ENCODE measurements at places on chromosomes 16 and 17.

DNA sequence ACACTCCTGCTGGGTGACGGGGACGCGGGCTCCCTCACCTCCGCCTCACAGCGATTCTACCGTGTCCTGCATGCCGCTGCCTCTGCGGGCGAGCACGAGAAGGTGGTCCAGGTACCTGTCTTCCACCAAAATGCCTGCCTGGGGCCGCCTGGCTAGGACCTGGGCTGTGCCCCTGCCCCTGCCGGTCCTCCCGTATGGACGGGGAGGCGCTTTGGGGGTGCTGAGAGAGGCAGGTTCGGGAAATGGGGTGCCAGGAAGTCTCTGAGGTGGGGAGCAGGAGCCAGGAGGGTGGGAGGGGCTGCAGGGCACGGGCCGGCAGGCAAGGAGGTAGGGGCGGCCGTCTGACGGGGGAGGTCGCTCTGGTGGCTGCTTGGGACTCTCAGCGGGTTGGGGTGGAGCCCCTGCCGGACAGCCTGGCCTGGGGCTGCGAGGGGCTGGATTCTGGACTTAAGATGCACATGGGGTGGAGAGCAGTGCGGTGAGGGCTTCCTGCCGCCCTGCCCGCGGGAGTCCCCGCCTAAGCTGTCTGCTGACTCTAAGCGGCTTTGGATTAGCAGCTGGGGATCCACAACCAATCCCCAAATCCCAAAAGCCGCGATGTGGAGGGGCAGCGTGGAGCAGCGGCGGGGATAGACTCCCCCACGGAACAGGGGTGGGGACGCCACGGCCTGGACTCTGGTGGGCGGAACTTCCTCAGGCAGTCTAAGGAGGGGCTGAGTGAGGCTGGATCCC is 5.8 kb downstream of the CHTF18 start:
- no peak for DNase-seq

- no peak for DNase-seq
These were observed 150.8 kb downstream of the CYB561 start for GRCh38 chr17:63295288-63295687.

DNA sequence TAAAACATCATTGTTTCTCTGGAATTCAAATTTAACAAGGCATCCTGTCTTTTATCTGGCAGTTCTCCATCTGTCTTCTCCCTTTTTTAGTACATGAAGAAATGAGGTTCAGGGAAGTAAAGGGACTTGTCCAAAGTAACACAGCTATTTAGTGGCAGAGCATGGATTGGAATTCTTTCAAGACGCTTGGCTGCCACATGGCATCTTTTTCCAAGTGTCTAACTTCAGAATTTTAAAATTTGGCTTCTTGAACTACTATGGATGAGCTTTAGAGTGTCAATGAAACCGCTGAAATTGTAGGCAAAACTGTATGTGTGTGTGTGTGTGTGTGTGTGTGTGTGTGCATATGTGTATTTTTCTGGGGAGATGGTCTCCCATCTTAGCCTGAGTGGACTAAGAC is 5.2 kb upstream of the TMIGD1 start:
- no peak for DNase-seq

- no peak for DNase-seq
These were observed 27.4 kb downstream of the IQCK start for GRCh38 chr16:19745286-19746010.

DNA sequence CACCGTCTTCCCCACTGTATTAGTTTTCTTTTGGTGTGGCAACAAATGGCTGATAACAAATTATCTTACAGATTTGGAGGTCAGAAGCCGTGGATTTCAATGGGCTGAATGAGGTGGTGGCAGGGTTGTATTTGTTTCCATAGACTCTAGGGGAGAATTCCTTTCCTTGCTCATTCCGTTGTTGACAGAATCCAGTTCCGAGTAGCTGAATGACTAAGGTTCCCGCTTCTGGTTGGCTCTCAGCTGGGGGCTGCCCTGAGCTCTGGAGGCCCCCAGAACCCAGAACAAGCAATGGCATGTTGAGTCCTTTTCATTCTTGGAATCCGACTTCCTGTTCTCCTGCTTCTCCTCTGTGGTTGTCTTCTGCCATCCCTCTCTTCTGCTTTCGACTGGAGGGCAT is 280.4 kb downstream of the SNX29 start:
- no peak for DNase-seq

Data from CD4-positive, alpha-beta T cell treated with Interleukin-17A for 1 hour (primary cell).